AG04450 (cell line): ENCODE measurements at places on chromosomes 2 and 18. TPM values are rescaled to one million over a fixed set of nuclear protein-coding genes. Genes with fewer than 3 reads are reported as not detected.

The CNGA3 gene
- not detected in 2 replicates for polyA plus RNA-seq

The CXCR1 gene
- polyA plus RNA-seq = not detected in 2 replicates

The LRRC30 gene
- polyA plus RNA-seq = not detected in 2 replicates

The FABP1 gene
- not detected in 2 replicates for polyA plus RNA-seq

The ITGAV gene
- polyA plus RNA-seq = 106 and 129 TPM in 2 replicates

The REG1B gene
- polyA plus RNA-seq = not detected in 2 replicates

The SNRNP27 gene
- 38.1 and 57.8 TPM in 2 replicates for polyA plus RNA-seq

The NT5C1B gene
- polyA plus RNA-seq = not detected in 2 replicates

GRCh38 chr18:58389745-58390144 is 239.1 kb downstream of the ALPK2 start:
- no peak for DNase-seq

GRCh38 chr2:68388358-68388757 is 23.3 kb downstream of the PLEK start:
- no peak for DNase-seq

- DNase-seq = no peak
These were observed 80.6 kb upstream of the RTN4 start for GRCh38 chr2:55130849-55131248.

- DNase-seq = no peak
These were observed 132.8 kb downstream of the CD226 start for GRCh38 chr18:69814861-69815385.

GRCh38 chr18:25974630-25975077 is 115.8 kb downstream of the SS18 start:
- DNase-seq = no peak
